ENCODE measurements at places on chromosomes 16 and 17.

DNA sequence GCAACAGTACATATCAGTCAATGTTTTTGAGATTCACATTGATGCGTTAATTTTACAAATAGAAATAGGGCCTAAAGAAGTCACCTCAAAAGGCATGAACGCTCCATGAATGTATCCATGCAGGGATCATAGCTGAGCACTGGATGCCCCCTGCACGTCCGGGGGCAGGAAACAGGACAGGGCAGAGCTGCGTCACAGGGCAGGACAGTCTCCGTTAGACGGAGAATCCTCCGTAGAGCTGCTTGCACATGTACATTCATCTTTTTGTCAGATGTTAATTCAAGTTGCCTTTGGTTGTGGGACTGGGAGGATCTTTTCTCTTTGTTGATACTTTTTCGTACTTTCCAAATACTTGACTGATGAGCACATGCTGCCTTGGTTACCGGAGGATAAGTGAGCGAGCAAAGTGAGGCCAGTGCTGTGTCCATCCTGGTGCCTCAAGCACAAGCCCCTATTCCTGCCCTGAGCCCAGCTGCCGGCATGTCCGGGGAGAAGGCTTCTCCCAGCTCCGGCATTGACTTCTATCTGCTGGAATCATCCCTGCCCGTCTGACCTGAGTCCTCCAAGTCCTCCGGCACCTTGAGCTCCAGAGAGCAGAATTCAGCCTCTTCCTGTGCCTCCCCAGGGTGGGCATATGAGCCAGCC lies 15.0 kb downstream of the GAA start:
- no peak for DNase-seq
- no peak overlapping the region for H3K27ac ChIP-seq
- H3K4me3 ChIP-seq = no peak overlapping the region
- no peaks in the 10 kb centered on the region for H3K4me1 ChIP-seq

GRCh38 chr16:28863929-28864793 lies 518 bp downstream of the SH2B1 start:
- H3K27ac ChIP-seq = peak overlapping the region; percentile 52
- no peak for DNase-seq
- peak overlapping the region; percentile 82 for H3K4me3 ChIP-seq
- H3K36me3 ChIP-seq = peaks cover 19% of the 10 kb centered on the region
- H3K27me3 ChIP-seq = no peaks in the 10 kb centered on the region
- peaks cover 9% of the 10 kb centered on the region for H3K4me1 ChIP-seq

GRCh38 chr16:73037845-73038570 lies 9.9 kb downstream of the ZFHX3 start:
- H3K36me3 ChIP-seq = no peaks in the 10 kb centered on the region
- peaks cover 7% of the 10 kb centered on the region for H3K4me1 ChIP-seq
- DNase-seq = no peak
- H3K27ac ChIP-seq = no peak overlapping the region
- no peak overlapping the region for H3K4me3 ChIP-seq

- H3K4me1 ChIP-seq = peaks cover 22% of the 10 kb centered on the region
- no peaks in the 10 kb centered on the region for H3K36me3 ChIP-seq
- DNase-seq = no peak
- peak overlapping the region; percentile 40 for H3K4me3 ChIP-seq
- no peaks in the 10 kb centered on the region for H3K27me3 ChIP-seq
Observed at GRCh38 chr17:10114931-10115535, 83.4 kb downstream of the GAS7 start.

DNA sequence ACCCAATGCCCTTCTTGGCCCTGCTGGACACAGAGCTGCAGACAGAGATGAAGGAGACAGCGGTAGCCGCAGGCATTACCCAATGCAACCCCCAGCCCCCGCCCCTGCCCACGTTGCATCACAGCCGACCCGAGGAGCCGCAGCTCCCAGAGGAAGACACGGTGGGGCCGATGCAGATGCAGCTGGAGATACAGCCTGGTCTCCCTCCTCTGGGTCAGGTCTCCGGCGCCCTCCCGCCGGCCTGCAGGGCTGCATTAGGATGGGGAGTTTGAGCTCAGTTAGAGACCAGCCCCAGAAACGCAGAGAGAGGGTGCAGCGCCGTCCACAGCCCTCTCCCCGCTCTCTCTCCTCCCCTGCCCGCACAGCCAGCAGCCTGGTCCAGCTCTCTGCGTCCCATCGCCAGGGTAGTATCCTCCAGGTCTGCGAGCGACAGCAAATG lies 19.4 kb upstream of the UBE2I start:
- peaks cover 59% of the 10 kb centered on the region for H3K27me3 ChIP-seq
- no peak overlapping the region for H3K4me3 ChIP-seq
- DNase-seq = no peak
- no peaks in the 10 kb centered on the region for H3K4me1 ChIP-seq

DNA sequence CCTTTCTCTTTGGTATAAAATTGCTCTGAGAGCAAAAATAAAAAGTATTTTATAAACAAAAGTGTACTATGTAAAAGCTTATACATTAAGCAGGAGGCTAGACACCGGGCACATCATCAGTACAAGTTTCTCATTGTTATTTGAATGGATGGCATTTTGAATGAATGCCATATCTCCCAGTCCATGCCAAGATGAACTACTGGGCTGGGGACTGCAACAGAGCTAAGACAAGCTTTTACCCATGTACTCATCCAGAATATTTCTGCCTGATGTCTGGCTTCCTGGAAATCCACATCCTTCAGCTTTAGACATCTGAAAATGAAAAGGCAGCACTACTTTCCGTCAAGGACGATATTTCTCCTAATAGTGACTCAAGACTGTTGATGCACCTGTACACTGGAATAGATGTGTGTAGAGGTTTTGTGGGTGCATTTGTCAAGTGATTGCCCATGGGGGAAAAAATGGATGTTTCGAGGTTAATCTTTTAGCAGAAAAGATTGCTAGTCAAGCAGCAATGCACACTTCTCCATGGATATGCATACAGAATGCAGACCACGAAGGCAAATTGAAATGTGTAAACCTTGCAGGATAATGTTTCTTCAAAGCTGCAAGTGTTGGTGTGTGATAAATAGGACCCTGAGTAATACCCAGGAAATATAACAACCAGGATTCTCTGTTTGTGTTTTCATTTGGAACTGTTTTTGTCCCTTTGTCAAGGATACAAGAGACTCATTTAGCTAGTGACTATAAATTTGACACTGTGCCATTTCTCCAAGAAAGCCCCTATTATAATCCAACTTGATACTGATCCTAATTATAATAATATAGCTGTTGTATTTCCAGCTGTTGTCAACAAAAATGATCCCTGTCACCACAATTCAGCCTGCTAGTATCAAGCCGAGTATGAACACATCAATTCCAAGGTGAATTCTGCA lies 173.8 kb downstream of the CDH8 start:
- no peak overlapping the region for H3K4me3 ChIP-seq
- H3K36me3 ChIP-seq = no peaks in the 10 kb centered on the region
- no peak for DNase-seq
- no peaks in the 10 kb centered on the region for H3K4me1 ChIP-seq

GRCh38 chr16:87644186-87644585 lies 41.9 kb downstream of the JPH3 start:
- H3K27me3 ChIP-seq = peaks cover 41% of the 10 kb centered on the region
- H3K36me3 ChIP-seq = no peaks in the 10 kb centered on the region
- no peak overlapping the region for H3K27ac ChIP-seq
- DNase-seq = no peak
- H3K4me3 ChIP-seq = no peak overlapping the region
- no peaks in the 10 kb centered on the region for H3K4me1 ChIP-seq

DNA sequence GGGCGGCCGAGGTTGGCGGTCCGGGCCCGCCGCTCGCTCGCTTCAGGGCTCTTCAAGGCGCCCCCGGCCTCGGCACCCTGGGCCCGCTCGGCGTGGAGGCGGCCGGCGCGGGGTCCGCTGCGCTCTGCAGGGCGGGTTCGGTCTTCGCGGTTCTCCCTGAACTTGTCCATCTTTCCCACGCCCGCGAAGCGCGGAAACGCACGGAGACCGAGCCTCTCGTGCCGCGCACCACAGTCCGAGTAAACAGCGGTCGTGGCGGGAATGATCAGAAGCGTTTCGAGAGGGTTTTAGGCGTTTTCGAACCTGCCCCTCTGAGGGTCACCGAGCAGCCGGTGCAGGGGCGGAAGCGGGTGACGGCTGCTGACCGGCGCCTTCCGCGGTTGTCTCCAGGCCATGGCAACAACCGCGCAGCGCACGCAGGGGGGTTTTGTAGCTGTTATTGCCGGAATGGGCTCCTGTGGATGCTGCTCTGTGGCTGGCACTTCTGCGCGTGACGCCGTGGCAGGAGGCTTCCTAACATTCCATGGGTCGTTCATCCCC lies 414 bp downstream of the NARF start:
- peaks cover 15% of the 10 kb centered on the region for H3K4me1 ChIP-seq
- peak overlapping the region; percentile 68 for H3K4me3 ChIP-seq
- DNase-seq = no peak
- peaks cover 3% of the 10 kb centered on the region for H3K36me3 ChIP-seq

- no peaks in the 10 kb centered on the region for H3K36me3 ChIP-seq
- no peak overlapping the region for H3K4me3 ChIP-seq
- H3K27ac ChIP-seq = no peak overlapping the region
- no peaks in the 10 kb centered on the region for H3K27me3 ChIP-seq
- no peak for DNase-seq
Observed at GRCh38 chr17:58269557-58270291, 11.0 kb downstream of the MPO start.

DNA sequence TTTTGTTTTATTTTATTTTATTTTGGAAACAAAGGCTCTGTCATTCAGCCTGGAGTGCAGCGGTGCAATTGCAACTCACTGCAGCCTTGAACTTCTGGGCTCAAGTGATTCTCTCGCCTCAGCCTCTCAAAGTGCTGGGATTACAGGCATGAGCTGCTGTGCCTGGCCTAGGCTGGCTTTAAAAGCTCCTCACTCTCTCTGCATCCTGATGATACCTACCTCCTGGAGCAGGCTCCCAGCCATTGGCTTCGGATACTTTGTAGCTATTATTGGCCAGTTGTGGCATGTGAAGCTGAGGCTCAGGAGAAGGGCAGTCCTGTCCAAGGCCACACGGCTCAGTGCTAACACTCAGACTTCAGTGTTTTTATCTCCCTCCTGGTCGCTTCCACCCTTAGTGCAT lies 158.0 kb downstream of the SEC14L1 start:
- no peak overlapping the region for H3K4me3 ChIP-seq
- peaks cover 22% of the 10 kb centered on the region for H3K36me3 ChIP-seq
- DNase-seq = no peak
- H3K27me3 ChIP-seq = no peaks in the 10 kb centered on the region
- H3K27ac ChIP-seq = no peak overlapping the region

- DNase-seq = no peak
- no peak overlapping the region for H3K4me3 ChIP-seq
- H3K27me3 ChIP-seq = no peaks in the 10 kb centered on the region
- H3K27ac ChIP-seq = no peak overlapping the region
Observed at GRCh38 chr16:78562650-78563049, 463.2 kb downstream of the WWOX start.

DNA sequence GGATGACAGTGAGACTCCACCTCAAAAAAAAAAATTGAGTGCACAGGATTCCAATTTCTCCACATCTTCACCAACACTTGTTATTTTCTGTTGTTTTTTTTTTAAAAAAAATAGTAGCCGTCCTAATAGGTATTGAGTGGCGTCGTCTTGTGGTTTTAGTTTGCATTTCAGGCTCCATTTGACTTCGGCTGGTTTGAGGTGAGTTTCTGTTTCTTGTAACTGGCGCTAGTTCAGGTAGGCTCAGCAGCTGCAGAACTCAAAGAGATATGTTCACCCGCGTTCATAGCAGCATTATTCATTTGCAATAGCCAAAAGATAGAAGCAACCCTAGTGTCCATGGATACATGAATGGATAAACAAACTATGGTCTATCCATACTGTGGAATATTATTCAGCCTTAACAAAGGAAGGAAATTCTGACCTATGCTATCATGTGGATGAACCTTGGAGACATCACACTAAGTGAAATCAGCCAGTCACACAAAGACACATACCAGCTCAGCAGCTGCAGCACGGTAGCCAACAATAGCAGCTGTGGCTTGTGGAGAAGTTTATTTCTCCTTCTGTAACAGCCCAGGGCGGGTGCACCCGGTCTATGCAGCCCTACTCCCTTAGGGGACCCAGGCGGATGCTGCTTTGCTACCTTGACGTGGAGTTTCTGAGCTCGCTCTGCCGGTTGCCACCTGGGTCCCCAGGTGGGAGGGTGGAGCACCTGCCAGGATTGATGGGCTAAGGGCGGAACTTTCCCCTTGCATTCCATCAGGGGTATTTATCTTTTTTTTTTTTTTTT lies 44.9 kb downstream of the TMEM235 start:
- no peak overlapping the region for H3K4me3 ChIP-seq
- no peaks in the 10 kb centered on the region for H3K36me3 ChIP-seq
- H3K27me3 ChIP-seq = peaks cover 6% of the 10 kb centered on the region
- no peak for DNase-seq
- no peak overlapping the region for H3K27ac ChIP-seq

GRCh38 chr16:87581857-87582215 lies 20.5 kb upstream of the JPH3 start:
- DNase-seq = peak; percentile 54
- no peak overlapping the region for H3K4me3 ChIP-seq
- H3K27me3 ChIP-seq = peaks cover 34% of the 10 kb centered on the region
- H3K27ac ChIP-seq = no peak overlapping the region

- DNase-seq = no peak
- peaks cover 8% of the 10 kb centered on the region for H3K4me1 ChIP-seq
- H3K27me3 ChIP-seq = peaks cover 65% of the 10 kb centered on the region
- H3K27ac ChIP-seq = no peak overlapping the region
- no peaks in the 10 kb centered on the region for H3K36me3 ChIP-seq
Observed at GRCh38 chr17:30238387-30239088, 3.0 kb upstream of the SLC6A4 start.

Measured in keratinocyte (primary cell).